ENCODE measurements at places on chromosomes 2 and 18.

GRCh38 chr18:75533950-75534349 is 106.4 kb upstream of the SMIM21 start:
- no peak for DNase-seq

GRCh38 chr2:165081276-165081675 is 122.6 kb downstream of the SCN3A start:
- DNase-seq: no peak

DNA sequence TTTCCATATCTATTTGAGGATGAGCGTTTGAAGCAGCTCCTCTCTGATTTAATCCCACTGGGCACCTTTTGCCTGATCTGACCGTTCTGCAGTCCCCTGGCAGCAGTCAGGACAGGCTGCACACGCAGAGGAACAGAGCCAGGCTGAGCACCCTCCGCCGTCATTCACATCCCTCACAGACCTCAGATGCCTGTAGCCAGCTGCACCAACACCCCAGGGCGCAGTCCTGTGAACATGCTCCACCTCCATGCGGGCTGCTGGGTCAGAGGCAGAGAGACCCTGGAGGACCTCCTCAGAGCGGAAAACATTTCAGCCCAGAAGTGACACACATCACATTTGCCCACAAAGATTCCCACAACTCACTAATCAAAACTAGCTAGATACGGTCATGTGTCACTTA is 146.1 kb downstream of the SEPTIN10 start:
- DNase-seq: no peak

DNA sequence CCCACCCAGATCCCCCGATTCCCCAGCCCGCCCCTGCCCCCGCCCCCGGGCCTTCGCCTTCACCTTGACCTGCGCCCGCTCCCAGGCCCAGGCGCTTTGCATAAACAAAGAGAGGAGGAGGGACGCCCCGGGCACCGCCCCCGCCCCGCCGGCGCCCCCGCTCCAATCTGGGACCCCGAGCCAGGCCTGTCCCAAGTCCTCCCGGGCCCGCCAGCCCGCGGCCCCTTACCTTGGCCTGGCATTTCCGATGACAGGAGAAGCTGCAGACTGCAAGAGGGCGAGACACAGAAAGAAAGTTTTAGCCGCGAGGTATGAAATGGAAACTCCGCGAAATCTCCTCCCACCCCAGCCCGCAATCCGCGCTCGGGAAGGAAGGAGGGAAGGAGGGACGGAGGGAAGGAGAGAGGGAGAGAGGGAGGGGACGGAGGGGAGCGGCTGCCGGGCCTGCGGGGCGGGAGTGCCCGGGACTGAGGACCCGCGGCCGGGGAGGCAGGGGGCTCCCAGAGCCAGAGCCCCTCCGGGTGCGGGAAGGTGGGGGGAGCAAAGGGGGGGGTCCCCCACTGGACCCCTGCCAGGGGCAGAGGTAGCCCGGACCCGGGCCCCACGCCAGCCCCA is 24.2 kb downstream of the TNS1 start:
- no peak for DNase-seq

DNA sequence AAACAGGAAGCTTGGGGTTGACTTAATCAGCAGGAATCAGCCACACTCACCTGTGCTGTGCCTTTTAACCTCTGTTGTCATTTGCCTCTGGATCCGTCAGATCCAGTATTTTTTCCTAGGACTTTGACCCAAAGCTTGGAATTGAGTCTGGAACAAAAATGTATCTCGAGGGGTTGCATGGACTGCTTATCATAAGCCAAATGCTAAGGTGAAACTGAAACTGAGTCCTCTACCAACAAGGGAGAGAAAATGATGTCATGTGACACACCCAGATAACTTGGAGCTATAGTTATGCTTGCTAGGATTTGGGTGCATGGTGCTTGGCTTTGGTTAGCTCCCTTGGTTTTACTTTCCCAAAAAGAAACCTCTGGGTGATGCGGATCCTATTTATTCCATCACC is 2158.6 kb upstream of the PIK3C3 start:
- DNase-seq: no peak

Measured in activated T-cell treated with anti-CD3 and anti-CD28 coated beads for 48 hours (primary cell).